NAMALWA (cell line): ENCODE measurements at places on chromosomes 16 and 17.
A peak's percentile ranks its signal among the peaks of the same experiment; 100 is the strongest.

GRCh38 chr16:70444249-70445063 lies 5.6 kb upstream of the ST3GAL2 start:
- no peak for DNase-seq

- DNase-seq, result no peak
Measured at GRCh38 chr16:78476615-78477014, 377.2 kb downstream of the WWOX start.

GRCh38 chr17:39357488-39357887 lies 43.9 kb downstream of the FBXL20 start:
- DNase-seq, result no peak

GRCh38 chr16:54846766-54847165 lies 83.9 kb upstream of the IRX5 start:
- no peak for DNase-seq

DNA sequence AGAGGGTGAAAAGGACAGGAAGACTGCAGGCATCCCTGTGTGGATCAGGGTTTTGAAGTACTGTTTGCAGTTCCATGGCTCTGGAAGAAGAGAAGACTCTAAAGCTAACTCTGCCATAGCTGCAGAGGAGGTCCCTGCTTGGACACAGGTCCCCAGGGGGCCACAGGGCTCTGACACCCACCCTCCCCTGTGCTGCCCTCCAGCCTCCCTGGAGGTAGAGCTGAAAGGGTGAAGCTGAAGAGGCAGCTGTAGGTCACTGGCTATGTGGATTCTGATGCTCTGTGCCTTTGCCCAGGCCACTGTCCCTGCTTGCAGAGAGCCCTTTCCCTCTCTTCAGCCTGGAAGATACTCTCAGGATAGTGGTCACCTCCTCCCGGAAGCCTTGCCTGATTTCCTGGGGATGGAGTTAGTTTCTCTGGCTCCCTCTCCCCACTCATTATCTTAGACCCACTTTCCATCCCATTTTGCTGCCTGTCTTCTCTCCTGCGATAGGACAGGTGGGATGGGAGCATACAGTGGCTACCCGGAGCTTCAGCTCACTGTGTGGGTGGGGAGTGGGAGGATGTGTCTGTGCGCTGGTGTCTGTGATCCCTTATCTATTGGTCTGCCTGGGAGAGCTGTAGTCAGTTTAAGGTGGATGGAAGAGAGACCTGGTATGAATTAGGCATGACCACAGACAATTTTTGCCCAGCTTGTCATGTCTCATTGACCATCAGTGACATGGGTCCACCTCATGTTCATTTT lies 89.8 kb upstream of the TMEM97 start:
- DNase-seq, result no peak

DNA sequence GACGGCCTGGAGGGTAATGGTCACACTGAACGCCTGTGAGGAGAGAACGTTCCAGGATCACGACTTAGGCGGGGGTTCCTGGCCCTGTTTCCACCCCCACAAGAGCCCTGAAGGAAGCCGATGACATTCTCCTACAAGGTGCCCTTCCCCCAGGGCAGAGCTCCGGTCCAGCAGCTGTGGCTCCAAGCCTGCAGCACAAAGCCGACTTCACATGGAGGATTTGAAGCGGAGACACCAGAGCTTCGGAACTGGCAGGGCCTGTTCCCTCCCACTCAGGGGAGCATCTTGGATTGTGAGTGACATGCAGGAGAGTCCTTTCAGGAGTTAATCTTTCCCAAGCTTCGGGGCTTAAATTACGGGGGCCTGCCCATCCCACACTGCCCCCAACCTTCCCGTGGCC lies 5.0 kb downstream of the FADS6 start:
- no peak for DNase-seq

DNA sequence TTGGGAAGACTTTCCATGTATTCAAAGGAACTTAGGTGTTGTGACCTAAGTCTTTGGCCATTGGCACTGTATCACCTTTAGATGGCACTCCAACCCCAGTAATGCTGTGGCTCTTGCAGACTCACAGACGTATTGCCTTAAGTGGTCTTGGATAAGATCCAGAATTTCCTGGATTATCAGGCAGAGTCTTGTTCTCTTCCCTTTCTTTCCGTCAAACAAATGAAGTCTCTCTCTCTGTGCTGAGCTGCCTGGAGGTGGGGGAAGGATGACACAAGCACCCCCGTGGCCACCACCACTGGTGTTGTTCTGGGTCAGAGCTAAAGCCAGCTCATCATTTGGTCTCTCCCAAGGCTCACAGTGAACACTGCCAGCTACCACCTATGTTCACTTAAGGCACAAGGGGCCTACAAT lies 789.9 kb upstream of the KIF2B start:
- DNase-seq, result peak; percentile 43

DNA sequence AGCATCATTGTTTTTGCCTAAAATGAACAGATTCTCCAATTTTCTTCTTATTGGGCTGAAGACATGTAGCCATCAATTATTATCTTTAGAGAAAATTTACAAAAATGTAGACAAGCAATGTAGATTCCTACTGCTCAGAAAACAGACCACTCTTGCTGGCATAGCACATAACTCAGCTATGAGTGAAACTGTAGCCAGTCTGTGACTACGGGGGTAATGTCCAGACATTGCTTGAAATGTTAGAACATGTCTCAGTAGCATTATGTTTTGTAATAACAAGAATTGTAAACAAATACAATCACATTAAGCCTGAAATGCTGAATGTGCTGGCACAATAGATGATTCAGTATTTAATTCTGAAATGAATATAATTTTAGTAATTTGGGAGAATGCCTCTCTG lies 265.7 kb upstream of the KCNJ16 start:
- DNase-seq, result no peak

- no peak for DNase-seq
Measured at GRCh38 chr17:74529243-74529642, 2.0 kb downstream of the CD300LB start.

GRCh38 chr17:46841561-46842379 lies 9.6 kb upstream of the WNT9B start:
- no peak for DNase-seq

DNA sequence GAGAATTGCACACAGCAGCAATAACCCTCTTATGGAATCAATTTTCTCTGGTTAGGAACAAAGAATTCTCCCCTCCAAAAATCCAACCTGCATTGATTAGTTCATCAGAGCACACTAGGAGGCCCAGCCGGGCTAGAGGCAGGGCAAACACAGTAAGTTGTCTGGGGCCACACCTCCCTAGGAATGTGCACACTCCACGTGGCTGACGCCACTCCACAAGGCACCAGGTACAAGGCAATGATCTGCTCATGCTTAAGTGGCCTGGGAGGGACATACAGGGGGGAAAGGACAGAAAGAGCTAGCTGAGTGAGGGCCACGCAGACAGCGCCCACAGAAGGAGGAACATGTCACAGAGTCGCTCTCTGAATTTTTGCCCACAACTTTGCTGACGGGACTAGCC lies 107.6 kb downstream of the SLC39A11 start:
- no peak for DNase-seq

DNA sequence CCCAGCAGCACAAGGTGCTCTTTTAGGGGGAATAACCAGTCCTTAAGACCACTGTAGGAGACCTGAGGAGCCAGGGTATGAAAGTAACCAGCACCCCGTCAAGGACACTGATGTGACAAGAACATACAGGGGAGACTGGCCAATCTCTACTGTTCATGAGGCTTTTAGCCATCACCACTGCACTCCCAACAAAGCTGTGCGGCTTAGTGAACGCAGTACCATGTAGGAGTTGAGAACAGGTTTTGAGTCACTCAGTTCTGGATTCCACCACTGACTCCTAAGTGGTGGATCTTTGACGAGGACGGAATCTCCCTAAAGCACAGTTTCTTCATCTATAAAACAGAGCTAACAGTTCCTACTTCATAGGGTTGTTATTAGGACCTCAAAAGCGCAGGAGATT lies 26.8 kb downstream of the COG4 start:
- DNase-seq, result no peak

GRCh38 chr16:57751539-57752202 lies 16.1 kb downstream of the KATNB1 start:
- no peak for DNase-seq

DNA sequence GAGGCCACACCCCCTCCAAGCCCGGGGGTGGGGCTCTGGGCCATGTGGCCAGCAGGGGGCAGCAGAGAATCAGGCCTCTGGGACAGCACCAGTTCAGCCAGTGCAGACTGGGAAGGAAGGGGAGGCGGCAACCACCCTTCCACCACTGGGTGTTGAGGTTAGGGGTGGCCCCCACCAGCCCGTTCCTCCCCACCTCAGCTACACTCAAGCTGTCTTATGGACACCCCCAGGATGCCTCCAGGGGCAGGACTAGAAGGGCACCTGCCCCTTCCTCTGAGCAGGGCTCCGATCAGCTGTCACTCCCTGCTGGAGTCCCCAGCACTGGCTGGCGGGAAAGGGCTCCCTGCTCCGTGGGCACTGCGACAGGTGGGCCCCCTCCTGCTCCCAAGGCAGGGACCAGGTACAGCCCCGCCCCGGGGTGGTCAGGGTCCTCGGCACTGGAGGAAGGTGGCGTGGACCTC lies 21.8 kb downstream of the KATNB1 start:
- peak; percentile 87 for DNase-seq

DNA sequence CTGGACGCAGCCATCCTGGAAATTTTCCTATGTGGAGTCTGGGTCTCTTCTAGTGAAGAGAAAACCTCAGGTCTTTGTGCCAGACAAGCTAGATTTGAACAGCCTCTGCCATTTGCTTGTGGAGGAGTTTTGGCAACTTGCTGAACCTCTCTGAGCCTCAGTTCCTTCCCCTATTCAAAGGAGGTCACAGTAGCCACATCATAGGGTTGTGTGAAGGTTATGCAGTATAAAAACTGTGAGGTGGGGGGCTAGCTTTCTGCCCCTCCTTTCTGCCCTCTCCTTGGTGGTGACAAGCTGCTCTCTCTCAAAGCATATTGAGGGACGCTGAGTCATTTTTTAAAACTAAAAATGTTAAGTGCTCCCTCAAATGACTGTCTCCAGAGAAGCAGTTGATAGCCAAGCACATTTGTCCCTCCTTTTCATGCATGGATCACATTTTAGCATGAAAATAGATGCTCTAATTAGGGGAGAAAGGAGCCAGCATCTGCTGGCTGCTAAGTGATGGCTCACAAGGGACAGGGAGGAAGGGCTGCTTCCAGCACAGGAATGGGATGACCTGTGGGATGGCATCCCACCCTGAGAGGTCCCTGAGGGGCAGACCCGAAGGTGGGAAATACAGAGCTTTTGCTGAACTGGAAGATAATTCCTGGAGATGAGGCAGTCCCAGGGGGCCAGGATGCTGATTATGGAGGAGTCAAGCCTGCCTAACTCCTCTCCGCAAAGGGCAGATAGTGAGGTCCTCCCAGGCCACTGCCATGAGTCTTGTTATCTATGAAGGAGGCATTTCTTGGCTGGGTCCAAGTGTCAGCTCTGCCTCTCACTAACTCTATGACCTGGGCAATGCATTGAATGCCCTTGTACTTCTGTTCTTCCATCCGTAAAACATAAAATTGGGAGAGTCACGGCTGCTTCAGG lies 218.8 kb downstream of the RAB11FIP4 start:
- no peak for DNase-seq

DNA sequence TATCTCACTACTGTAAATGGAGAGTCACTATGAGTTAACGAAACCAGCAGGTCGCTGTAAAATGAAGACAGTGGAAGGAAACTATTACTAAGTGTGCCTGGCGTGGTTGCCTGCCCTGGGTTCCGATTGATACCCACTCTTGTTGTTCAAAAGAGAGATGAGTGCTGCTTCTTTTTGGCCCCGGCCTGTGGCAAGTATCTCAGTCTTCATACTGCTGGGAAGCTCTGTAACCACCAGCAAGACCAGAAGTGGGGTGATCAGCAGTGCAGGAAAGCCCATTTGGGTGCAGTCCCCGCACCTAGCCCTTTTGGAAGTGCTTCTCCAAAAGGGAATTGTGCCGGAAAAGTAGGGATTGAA lies 104.5 kb downstream of the SNX29 start:
- DNase-seq, result no peak

- DNase-seq, result no peak
Measured at GRCh38 chr17:78226759-78227454, 4.5 kb upstream of the TMEM235 start.

DNA sequence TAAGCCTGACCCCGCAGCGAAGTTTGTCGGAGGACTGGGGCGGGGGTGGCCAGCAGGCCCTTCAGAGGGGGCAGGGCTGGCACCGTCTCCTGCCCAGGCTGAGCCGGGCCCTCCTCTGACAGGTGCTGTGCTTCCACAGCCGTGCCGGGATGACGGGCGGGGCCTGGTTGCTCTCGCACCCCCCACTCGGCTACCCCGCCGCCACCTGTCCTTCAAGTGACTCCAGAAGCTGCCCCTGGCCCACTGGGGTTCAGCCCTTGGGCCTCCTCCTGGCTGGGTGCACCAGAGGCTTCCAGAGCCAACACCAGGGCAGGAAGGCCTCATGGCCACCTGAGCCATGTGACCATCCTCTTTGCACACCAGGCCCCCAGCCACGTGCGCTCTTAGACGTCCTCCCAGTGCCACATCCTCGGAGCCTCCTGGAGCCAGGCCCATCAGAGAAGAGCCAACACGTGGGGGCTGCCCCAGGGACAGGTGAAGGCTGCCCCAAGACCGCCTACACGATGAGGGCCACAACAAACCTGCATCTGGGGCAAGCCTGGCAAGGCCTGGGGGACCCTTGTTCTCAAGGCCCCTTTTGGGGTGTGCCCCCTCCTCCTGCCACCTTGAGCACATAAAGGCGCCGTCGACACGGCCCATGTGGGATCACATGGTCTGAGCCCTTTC lies 7.2 kb downstream of the PDIA2 start:
- no peak for DNase-seq
